ENCODE measurements at places on chromosomes 1 and 21.
A peak's percentile ranks its signal among the peaks of the same experiment; 100 is the strongest.

GRCh38 chr1:245211035-245211749 is 56.4 kb downstream of the KIF26B start:
- DNase-seq = no peak

- DNase-seq = no peak
Measured at GRCh38 chr1:246669659-246670058, 54.5 kb upstream of the SCCPDH start.

DNA sequence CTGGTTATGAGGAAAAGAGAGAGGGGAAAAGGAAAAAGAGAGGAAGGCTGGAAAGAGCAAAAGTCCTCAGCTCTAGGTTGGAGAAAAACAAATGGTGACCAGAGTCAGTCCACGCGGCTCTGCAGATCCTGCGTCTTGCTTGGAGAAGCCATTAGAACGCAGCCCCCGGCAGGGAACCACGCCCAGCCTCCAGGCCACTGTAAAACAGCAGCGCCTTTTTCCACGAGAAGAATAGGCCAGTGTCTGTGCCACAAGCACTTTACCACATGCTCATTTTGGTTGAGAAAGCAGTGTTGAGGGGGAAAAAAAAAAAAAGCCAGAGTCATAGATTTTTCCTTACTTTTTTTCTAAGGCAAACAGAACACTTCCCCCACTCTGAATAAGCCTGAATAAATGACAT is 846.9 kb upstream of the ADAMTS5 start:
- no peak for DNase-seq

- peak; percentile 11 for DNase-seq
Measured at GRCh38 chr1:238951809-238952208, 434.6 kb upstream of the CHRM3 start.

DNA sequence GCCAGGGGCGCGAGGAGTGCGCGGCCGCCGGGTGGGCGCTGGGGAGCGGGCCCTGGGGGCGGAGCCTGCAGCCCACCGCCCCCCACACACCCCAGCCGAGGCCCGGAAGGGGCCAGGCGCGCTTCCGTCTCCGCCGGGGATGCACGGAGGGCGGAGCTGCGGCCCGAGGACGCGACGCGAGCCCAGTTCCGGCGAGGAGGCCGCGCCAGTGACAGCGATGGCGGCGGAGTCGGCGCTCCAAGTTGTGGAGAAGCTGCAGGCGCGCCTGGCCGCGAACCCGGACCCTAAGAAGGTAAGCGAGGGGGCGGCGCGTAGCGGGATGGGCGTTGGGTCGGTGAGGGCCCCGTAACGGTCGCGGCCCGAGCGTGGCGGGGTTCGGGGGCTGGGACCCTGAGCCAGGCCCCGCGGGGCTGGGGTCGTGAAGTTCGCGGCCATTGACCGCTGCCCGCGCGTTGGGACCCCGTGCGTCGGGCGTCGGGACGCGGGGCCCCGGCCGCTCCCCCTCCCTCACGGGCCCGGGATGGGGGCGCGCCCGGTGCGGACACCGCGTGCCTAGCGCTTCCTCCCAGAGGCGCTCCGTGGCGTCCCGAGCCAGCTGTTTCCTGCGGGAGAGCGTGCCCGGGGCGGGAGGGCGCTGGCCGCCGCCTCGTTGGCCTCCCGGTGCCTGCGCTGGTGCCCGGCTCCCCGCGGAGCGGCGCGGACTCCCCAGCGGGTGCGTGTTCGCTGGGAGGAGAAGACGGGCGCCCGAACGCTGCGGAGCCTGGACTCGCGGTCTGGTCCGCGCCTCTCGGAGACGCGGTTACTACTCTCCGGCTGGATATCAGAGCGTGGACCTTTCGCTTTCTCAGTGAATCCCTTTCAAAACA is at the start of gene ELOA:
Gene ELOA (plus strand): TSS at position 185 of the 866 bp plus-strand sequence. CDS start 33 bp downstream, at position 218.
- DNase-seq = peak; percentile 70

DNA sequence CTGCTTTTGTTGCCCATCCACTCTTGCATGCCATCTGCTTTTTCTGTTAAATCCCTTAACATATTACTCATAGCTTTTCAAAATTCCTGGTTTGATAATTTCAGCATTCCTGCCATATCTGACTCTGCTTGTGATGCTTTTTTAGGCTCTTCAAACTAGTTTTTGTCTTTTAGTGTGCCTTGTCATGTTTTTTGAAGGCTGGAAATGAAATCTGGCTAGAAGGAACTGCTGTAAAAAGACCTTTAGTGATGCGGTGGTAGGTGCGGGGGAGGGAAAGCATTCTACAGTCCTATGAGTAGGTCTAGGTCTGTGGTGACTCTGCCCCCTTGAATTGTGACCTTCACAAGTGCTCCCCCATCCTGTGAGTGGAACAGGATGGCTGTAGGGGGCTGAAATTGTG is 15.0 kb upstream of the S100B start:
- DNase-seq = peak; percentile 66

DNA sequence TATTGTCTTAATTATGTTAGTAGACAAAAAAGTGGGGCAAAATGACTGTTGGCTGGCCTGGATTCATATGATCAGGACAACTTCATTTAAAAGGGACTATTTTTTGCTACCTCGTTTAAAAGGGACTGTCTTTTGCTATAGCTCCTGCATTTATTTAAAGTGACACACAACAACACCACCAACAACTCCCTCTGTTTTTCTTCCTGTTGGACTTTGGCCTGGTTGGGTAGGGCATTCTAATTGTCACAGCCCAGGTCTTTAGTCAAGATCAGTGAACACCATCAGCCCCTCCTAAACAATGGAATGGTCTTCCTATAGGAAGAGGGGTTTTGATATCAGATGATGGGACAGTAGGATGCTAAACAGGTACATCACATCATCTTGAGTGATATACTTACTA is 241.8 kb downstream of the GPR52 start:
- DNase-seq = no peak

DNA sequence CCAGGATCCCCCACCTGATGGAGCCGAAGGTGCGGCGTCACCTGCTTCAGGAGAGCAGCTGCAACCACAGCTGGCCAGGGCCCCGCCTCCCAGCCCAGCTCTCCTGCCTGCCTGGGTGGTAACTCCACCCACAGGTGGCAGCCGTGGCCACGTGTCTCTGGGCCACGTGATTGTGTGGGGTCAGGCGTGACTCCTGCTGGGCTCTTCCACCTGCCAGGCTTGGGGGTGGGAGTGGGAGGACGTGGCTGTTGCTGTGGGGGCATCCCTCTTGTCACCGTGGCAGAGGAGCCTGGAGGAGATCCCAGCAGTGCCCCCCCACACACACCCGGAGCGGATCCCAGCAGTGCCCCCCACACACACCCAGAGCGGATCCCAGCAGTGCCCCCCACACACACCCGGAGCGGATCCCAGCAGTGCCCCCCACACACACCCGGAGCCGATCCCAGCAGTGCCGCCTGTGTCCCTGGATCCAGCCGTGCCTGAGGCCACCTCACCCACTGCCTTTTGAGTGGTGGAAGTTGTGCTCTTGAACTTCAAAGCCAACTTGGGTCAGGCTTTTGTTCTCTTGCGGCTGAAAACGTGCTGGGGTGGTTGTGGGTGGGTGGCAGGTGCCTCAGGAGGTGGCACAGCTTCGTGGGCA is 32.2 kb downstream of the POFUT2 start:
- no peak for DNase-seq

- DNase-seq = no peak
Measured at GRCh38 chr1:155984341-155984740, 6.0 kb upstream of the ARHGEF2 start.

DNA sequence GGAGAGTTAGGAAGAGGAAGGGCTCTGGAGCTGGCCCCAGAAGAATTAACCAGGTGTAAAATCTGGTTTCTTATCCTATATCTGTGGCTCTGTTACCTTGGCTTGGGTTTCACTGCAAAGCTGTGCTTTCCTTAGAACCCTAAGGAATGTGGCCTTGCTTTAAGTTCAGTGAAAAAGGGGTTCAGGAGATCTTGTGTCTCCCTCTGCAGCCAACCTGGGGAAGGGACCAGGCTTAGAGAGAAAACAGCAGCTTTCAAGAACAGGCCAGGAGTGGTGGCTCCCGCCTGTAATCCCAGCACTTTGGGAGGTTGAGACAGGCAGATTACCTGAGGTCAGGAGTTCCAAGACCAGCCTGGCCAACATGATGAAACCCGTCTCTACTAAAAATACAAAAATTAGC is 16.1 kb upstream of the MYCL start:
- no peak for DNase-seq

DNA sequence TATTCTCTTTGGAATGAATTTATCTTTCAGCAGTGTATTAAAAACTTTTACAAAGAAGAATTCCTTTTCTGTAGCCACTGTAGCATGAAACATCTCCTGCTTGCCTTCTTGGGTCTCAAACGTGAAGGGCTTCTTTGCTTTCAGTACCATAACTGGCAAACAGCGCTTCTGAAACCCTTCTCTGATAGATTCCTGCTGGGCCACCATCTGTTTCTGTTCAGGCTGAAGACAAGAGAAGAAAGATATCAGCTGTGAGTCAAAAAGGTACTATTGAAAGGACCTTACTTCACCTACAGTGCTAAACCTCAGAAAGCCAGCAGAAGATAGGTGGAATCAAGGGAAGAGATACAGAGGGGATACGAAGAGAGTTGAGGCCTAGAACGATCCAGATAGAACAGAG is 10.5 kb downstream of the AIM2 start:
- no peak for DNase-seq

- DNase-seq = no peak
Measured at GRCh38 chr1:53145619-53145941, 3.1 kb upstream of the SLC1A7 start.

GRCh38 chr1:229972600-229973296 is 94.3 kb upstream of the GALNT2 start:
- DNase-seq = peak; percentile 6

DNA sequence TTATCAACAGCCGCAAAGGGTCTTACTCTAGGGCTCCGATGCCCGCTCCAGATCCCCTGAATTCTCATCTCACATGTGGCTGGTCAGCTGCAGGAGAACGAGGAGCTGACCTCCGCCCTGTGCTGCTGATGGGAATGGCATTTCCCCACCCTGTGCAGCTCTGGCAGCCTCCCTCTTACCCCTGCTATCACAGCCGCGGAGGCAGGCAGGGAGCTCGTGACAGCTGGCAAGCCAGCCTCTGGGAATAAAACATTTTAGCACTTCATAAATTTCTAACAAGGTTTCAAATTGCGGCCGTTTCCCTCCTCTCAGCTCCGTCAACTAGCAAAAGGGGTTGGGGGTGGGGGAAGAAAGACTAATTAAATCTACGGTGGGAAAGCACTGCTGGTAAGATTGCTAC is 81.1 kb downstream of the DSCAM start:
- peak; percentile 16 for DNase-seq

DNA sequence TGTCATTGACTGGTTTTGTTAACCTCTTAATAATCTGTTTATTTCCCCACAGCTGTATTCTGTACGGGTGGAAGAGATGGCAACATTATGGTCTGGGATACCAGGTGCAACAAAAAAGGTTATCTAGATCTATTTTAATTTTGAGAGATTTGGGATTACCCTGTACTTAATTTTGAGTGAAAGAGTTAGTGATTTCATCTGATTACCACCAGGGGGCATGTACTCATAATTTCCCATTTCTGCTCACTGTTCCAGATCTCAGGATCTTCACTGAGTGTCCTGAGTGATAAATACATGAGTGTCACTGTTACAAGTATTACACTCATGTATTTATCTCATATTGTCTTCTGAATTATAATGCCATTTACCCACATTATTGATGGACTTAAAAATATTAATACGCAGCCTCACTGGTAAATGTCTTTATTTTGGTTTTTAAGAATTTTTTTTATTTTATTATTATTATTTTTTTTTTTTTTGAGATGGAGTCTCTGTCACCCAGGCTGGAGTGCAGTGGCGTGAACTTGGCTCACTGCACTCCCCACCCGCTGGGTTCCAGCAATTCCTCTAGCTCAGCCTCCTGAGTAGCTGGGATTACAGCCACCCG is 27.4 kb downstream of the DTL start:
- DNase-seq = peak; percentile 62

- DNase-seq = no peak
Measured at GRCh38 chr1:50783286-50783685, 176.8 kb downstream of the FAF1 start.

- no peak for DNase-seq
Measured at GRCh38 chr1:237570530-237570929, 320.2 kb downstream of the ZP4 start.

DNA sequence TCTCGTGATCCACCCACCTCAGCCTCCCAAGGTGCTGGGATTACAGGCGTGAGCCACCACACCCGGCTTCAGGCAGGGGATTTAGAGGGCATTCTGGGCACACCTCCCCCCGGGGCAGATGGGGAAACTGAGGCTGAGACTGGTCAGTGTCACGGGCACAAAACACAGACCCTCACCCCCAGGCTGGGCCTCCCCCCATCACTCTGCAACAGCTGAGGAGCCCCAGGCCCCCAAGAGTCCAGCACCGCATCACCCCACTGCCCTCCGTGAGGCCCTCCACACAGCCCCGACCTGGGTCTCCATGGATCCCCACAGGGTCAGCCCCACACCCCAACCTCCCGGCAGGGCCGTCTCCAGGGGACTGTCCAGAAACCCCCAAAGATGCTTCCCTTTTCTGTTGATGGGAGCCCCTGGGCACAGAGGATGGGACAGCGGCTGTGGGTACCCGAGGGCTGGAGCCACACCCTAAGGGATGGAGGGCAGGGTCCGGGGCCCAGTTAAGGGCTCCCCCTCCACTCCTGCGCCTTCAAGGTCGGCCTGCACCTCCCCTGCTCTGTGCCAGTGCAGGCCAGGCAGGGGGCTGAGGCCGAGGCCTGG is 11.0 kb downstream of the TNFRSF14 start:
- DNase-seq = no peak

- no peak for DNase-seq
Measured at GRCh38 chr1:165562571-165562970, 18.8 kb downstream of the LRRC52 start.

- peak; percentile 75 for DNase-seq
Measured at GRCh38 chr1:154442006-154442740, 37.0 kb downstream of the IL6R start.

GRCh38 chr1:184630679-184631060 is 124.0 kb downstream of the EDEM3 start:
- DNase-seq = peak; percentile 15

- peak; percentile 68 for DNase-seq
Measured at GRCh38 chr1:109828756-109829505, 65.2 kb upstream of the EPS8L3 start.

DNA sequence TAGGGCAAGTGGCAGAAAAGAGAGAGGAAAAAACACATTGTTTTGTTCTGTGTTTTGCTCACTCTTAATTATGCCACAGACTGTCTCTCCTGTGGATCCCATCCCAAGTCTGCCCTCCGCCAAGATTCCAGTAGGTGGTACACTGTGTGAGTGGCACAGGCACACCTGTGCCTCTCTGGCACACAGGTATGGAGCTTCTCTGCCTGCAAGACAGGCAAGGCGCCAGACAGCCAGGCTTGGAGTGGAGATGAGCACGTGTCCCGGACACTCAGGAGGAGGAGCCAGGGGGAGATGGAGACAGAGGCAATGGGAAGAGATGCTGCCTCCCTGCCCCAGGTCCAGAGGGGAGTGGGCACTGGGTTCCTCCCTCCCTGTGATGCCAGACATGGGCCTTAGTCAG is 6.5 kb upstream of the GRIK3 start:
- DNase-seq = no peak

DNA sequence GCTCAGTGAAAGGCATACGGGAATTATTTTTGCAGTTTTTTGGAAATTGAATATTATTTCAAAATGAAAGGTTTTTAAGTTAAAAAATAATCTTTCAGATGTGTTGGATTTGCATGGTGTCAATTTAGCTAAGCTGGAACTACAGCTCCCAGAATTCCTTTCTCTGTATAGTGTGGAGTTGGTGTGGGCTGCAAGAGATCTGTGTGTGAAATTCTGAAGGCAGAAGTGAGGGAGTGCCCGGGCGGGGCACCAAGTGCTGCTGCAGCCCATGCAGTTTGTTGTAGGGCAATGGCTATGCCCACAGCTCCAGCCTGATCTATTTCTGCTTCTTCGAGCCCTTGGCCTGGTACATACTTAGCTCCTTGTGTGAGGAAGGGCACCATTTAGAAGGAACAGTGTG is 60.5 kb upstream of the CSF1 start:
- no peak for DNase-seq

Data from EH (cell line).